ENCODE measurements at places on chromosomes 7 and 10.

DNA sequence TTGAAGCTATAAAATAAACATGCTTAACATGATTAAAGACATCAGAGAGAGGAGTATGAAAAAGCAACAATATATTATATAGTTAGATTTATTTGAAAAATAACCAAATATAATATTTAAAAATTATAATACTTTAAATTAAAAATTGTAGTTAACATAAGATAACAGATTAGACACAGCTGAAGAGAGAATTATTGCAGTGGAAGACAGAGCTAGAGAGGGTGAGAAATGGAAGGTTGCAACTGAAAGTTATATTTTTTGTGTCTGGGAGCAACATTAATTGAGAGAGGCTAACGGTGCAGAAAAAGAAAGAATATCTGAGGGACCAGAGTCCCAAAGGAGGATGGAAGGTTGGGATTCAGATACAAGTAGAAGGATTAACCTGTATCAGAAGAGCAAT, 548.9 kb upstream of the FZD8 start:
- no peaks in the 10 kb centered on the region for H3K36me3 ChIP-seq
- DNase-seq = no peak
- H3K4me1 ChIP-seq = no peaks in the 10 kb centered on the region
- no peak overlapping the region for H3K27ac ChIP-seq
- H3K4me3 ChIP-seq = no peak overlapping the region

DNA sequence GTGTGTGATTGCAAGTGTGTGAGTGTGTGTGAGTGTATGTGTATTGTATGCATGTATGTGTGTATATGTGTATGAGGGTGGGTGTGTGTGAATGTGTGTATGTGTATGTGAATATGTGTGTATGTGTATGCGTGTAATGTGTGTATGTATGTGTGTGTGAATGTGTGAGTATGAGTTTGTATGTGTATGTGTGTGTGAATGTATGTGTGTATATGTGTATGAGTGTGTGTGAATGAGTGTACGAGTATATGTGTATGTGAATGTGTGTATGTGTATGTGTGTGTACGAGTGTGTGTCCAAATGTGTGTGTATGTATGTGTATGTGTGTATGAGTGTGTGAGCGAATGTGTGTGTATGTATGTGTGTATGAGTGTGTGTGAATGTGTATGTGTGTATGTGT, 8.2 kb upstream of the GALNTL5 start:
- DNase-seq = no peak
- H3K27me3 ChIP-seq = peaks cover 3% of the 10 kb centered on the region
- H3K4me3 ChIP-seq = no peak overlapping the region
- no peaks in the 10 kb centered on the region for H3K36me3 ChIP-seq
- no peaks in the 10 kb centered on the region for H3K4me1 ChIP-seq
- H3K27ac ChIP-seq = no peak overlapping the region

- no peak for DNase-seq
- H3K4me3 ChIP-seq = no peak overlapping the region
- H3K27ac ChIP-seq = peak overlapping the region; percentile 88
- peaks cover 24% of the 10 kb centered on the region for H3K4me1 ChIP-seq
- H3K36me3 ChIP-seq = peaks cover 39% of the 10 kb centered on the region
These were observed 15.4 kb downstream of the SEC24C start for GRCh38 chr10:73759512-73760115.

DNA sequence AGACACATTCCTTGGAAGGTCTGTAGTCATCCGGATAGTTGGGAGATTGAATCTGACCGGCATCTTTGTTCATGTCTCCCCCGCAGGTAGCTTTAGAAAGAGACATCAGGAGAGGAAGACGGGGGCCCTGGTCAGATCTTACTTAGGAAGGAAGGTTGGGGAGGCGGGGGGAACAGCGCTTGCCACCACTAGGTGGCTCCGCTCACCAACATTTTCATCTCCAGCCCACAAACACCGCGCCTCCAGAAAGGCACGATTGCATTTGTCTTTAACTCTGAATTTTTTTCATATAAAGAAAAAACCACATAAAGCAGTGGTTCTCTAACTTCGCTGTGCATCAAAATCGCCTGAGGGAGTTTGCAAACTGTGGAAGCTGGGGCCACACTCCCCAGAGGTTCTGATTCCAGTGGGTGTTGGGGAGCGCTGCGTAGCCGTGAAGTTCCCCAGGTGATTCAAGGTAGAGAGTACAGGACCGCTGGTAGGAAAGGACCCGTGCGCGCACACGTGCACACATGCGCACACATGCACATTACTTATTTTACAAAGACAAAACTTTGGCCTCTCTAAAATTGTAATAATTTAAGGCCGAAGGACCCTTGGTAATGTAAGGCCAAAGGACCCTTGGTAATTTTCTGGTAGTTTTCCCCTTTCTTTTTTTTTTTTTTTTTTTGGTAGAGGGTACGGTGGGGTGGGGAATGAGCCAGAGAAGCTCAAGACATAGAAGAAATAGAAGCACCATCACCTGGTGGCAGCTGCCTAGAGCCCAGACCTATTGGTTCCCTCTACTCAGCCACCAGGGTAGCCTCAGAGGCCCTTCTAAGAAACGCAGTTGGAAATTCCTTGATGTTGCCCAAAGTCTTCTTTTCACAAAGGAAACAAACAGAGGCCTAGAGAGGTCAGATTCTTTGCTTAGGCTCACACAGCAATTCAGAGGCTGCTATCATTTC, 37.4 kb upstream of the OPALIN start:
- no peaks in the 10 kb centered on the region for H3K36me3 ChIP-seq
- peaks cover 2% of the 10 kb centered on the region for H3K4me1 ChIP-seq
- H3K27ac ChIP-seq = no peak overlapping the region
- no peak overlapping the region for H3K4me3 ChIP-seq
- peaks cover 20% of the 10 kb centered on the region for H3K27me3 ChIP-seq
- peak; percentile 30 for DNase-seq

- no peak for DNase-seq
- H3K4me1 ChIP-seq = peaks cover 6% of the 10 kb centered on the region
- peaks cover 14% of the 10 kb centered on the region for H3K27me3 ChIP-seq
- no peak overlapping the region for H3K4me3 ChIP-seq
These were observed 39.4 kb downstream of the AOC1 start for GRCh38 chr7:150891740-150892139.

DNA sequence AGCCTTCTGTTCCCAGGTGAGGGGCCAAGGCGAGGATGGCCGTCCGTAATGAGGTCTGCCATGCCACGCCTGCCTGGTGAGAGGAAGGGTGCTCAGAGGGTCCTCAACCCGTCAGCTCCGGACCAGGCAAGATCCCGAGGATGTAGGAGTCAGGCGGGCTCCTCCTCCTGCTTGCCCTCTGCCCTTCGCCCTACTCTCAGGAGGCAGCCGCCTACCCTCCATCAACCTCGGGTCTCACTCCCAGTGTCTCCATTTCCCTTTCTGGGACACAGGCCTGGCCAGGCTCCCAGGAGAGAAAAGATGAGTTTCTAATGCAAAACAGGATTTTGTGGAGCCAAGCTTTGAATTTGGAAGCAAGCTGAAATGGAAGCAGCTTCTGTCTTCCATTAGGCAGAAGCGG, 184.0 kb downstream of the PTPN20 start:
- peaks cover 23% of the 10 kb centered on the region for H3K27me3 ChIP-seq
- H3K4me3 ChIP-seq = no peak overlapping the region
- DNase-seq = no peak
- H3K4me1 ChIP-seq = no peaks in the 10 kb centered on the region
- H3K36me3 ChIP-seq = no peaks in the 10 kb centered on the region

DNA sequence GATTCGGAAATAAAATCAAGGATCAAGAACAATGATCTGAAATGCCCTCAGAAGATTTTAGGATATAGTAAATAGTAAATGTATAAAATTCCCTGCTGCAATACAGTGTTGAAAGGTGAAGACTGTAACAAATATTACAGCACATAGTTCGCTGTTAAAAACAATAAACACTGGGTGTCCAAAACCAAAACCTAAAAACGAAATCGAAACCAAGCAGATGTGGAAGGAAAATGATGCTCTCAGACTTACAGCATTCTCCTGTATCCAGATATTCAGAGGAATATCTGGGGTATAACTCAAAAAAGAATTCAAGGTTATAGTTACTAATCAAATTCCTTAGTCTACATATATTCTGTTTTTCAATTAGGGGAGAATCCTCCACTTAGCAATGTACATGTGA, 708.1 kb upstream of the PCDH15 start:
- no peaks in the 10 kb centered on the region for H3K27me3 ChIP-seq
- H3K4me3 ChIP-seq = no peak overlapping the region
- no peaks in the 10 kb centered on the region for H3K4me1 ChIP-seq
- DNase-seq = no peak

Measured in stimulated activated naive B cell treated with anti-CD40 and anti-IgM and Interleukin-4, amounts not matched to agents 10 μg/mL and 1 μg/mL and 100 μg/mL, for 72 hours (primary cell).